ENCODE measurements at places on chromosomes 11 and 22.
A peak's percentile ranks its signal among the peaks of the same experiment; 100 is the strongest.

DNA sequence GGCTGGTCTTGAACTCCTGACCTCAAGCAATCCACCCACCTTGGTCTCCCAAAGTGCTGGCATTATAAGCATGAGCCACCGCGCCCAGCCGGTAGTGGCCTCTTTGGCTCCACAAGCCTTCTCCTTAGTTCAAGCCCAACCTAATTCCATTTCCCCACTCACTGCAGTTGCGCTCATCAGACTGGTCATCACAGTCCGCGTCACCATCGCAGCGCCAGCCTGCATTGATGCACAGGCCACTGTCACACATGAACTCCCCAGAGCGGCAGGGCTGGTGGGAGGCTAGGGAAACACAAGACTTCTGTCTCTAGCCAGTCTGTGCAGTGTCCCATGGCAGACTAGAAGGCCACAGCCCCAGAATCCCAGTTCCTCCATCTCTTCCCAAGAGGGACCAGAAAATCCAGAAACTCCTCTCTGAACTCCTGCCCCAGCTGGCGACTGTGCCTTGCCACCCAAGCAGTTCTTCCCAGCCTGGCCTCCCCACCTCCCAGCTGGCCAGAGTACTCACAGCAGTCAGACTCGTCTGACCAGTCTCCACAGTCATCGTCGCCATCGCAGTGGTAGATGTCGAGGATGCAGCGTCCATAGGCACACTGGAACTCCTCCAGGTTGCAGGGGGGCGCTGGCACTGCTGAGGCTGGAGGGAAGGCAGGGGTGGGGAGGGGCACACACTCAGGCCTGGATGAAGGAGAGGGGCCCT lies 19.8 kb downstream of the LRP4 start:
- no peak for DNase-seq

DNA sequence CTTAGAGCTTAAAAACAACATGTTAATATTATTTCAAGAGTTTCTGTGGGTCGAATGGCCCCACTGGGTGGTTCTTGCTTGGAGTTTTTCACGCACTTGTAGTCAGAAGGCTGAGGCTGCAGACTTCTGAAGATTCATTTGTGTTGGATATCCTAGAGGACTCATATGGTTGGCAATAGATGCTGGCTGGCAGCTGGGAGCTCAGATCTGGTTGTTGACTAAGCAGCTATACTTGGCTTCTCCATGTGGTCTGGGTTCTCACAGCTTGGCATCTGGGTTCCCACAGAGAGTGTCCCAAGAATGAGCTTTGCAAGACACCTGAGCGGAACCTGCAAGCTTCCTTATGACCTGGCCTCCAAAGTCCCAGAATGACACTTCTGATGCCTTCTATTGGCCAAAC lies 163.9 kb upstream of the ZC3H12C start:
- DNase-seq, result no peak

GRCh38 chr11:128422576-128423370 lies 164.6 kb downstream of the ETS1 start:
- no peak for DNase-seq

GRCh38 chr11:114317787-114318137 lies 21.6 kb downstream of the NNMT start:
- DNase-seq, result peak; percentile 57

DNA sequence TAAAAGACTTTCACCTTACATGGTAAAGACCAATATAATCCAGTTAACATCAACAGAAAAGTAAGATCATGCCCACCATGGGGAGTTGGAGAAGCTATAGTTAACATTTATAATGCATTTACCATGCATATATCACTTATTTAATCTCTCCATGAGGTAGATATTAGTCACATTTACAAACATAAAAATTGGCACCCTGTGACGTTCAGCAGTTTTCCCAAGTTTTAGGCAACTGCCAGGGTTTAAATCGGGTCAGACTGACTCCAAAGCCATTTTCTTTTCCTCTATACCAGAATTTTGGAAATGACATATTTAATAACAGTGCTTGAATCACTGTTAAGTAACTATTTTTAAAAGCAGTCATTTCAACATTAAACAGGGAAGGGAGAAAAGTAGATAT lies 266.3 kb downstream of the DDX10 start:
- DNase-seq, result no peak

DNA sequence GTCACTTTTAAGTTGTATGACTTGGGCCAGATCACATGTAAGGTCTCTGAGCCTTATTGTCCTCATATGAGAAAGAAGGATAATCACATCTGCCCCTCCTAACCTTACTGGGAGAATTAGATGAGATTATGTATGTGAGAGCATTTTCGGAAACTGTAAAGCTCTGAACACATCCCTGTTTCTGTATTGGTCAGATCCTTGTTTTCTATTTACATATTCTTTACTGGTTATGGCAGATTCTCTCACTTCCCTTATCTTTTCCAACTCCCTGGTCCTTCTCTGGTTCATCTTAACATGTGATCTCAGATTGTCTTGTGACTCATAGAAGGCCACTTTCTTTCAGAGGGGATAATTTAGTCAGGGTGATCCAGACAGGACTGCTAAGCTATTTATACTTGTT lies 41.8 kb downstream of the CCDC81 start:
- no peak for DNase-seq

DNA sequence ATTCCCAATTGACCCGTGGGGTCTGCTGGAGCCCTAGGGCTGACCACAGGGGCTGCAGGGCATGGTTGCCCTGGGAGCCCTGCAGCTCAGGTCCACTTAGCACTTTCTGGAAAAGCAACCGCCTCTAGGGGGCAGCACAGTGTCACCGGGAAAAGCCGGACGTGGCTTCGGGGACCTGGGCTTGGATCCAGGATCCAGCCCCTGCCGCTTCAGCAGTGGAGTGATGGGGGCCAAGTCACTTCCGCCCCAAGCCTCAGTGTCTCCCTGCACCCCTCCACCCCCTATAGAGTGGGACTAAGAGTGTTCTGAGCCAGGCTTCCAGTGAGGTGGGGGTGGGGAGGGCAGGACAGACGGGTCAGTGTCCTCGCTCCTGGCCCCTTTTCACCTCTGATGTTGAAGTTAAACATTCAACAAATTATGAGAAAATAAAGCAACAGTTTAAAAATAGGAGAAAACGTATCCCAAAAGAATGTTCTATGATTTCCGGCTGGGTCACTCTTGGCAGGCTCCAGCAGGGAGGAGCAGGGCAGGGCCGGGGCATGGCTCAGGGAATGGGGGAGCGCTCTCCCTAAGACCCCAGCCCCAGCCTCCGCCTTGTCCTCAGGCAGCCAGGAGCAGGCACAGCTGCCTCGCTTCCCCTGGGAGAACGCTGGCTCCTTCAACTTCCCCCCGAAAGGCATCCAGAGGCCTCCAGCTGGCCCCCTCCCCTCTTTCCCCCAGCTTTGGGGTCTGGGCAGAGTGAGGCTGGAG lies 96.5 kb upstream of the FGF3 start:
- DNase-seq, result peak; percentile 43

GRCh38 chr11:73167363-73167954 lies 25.3 kb upstream of the FCHSD2 start:
- no peak for DNase-seq

DNA sequence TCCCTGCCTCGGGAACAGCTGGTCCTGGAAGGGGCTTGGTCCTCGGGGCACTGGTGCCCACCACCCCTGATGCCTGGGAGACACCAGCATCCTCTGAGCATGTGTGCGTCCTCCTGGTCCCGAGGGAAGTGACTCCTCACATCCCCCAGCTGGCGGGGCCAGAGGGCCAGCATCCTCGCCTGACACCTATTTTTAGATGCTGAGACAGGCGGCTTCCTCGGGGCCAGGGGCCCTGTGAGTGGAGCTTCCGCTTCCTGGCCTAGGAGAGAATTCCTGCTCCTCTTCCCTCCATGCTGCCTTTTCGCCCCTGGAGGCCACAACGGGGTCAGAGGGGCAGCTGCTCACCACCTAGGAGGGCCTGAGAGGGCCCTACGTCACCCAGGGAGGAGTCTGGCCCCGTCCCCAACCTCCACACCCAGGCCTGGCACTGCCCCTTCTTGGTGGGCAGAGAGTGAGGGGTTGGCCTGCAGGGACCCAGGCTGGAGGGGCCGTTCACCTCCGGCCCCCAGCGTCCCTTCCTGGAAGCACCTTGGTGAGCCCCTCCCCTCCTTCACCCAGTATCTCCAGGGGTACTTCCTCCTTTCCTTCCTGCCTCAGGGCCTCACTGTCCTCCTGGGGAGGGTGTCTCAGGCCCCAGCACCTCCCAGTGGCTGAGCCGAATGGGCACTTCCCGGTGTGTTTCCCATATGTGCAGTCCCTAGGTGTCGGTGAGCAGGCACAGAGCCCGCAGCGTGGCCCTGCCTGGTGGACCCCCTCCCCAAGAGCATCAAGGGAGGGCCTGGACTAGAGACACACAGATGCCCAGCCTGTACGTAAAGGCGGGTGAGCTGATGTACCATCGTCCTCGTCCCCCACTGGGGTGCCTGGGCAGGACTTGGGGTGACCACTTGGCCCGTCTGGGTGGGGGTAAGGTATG lies 6.1 kb downstream of the CD81 start:
- DNase-seq, result no peak

DNA sequence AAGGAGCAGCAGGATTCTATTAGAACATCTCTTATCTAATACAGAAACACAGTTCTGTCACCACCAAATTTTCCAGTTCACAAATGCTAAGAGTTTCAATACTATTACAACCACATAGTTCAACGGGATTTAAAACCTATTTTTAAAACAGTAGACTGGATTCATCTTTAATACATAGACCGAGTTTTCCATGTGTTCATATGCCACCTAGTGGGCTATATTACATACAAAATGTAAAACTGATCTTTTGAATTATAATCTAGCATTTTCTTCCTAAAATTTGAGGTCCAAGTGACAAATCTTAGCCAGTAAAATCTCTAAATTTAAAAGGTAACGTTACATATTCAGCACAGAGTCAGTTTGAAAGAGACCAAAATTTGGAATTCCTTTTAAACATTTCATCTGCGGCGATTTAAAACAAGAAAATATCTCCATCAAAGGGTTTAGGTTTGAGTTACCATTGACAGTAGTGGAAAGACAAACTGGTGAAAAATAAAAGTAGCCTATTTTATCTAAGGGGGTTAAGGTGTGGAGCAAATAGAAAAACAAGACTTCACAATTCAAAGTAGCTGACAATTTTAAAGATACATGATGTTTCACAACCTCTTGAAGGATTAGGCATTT lies 269.3 kb upstream of the MPPED2 start:
- DNase-seq, result no peak

- DNase-seq, result no peak
Observed at GRCh38 chr11:1113405-1114201, 38.9 kb downstream of the MUC2 start.

DNA sequence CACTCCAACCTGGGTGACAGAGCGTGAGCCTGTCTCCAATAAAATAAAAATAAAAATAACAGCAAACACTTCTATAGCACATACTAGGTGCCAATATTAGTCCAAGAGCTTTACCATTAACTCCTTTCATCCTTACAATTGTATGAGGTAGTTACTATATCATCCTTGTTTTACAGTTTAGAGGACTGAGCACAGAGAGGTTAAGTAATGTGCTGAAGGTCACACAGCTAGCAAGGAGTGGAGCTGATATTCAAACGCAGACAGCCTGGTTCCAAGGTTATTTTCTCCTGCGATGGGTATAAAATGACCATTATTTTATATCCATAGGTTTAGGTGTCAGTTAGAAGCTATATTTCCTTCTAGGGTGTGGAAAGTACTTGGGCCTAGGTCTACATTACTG lies 80.7 kb upstream of the LMO1 start:
- DNase-seq, result no peak

DNA sequence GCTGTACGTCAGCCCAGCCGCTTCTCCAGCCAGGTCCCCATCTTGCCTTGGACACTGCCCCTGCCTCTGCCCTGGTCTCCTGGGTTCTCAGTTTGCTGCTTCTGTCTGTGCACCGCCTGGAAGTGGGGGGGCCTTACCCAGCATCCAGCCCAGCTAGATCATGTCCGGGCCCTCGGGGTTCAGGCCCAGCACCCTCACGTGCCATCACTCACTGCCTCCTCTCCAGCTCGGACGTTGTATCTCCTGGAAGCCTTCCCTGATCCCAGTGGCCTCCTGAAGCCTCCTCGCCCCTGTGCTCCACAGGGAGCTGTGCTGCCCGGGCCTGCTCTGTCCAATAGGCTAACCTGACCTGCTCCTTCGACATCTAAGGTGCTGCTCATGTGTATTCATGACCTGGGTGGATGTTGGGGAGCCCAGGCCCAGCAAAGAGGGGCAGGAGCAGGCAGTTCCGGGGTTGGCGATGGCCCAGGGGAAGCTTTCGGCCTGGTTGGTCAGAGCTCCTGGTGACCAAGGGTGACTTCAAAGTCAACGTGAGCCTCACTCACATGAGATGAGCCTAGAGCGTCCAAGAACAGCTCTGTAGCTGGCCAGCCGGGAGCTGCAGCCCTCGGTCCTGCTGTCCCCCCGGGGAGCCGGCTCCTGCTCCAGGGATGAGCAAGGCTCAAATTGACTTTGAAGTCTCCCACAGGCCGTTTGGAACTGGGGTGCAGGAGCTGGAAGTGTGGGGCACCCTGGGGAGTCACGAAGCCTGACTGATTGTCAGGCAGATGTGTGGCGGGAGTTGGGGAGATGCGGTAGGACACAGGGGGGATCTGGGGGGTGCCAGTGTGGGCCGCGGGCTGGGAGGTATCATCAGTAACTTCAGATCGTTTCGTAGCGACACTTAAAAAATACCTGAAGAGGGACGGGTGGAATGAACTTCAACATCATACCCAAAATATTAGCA lies 5.2 kb upstream of the ASCL2 start:
- DNase-seq, result no peak

GRCh38 chr22:19929586-19930550 lies 11.7 kb upstream of the COMT start:
- no peak for DNase-seq

DNA sequence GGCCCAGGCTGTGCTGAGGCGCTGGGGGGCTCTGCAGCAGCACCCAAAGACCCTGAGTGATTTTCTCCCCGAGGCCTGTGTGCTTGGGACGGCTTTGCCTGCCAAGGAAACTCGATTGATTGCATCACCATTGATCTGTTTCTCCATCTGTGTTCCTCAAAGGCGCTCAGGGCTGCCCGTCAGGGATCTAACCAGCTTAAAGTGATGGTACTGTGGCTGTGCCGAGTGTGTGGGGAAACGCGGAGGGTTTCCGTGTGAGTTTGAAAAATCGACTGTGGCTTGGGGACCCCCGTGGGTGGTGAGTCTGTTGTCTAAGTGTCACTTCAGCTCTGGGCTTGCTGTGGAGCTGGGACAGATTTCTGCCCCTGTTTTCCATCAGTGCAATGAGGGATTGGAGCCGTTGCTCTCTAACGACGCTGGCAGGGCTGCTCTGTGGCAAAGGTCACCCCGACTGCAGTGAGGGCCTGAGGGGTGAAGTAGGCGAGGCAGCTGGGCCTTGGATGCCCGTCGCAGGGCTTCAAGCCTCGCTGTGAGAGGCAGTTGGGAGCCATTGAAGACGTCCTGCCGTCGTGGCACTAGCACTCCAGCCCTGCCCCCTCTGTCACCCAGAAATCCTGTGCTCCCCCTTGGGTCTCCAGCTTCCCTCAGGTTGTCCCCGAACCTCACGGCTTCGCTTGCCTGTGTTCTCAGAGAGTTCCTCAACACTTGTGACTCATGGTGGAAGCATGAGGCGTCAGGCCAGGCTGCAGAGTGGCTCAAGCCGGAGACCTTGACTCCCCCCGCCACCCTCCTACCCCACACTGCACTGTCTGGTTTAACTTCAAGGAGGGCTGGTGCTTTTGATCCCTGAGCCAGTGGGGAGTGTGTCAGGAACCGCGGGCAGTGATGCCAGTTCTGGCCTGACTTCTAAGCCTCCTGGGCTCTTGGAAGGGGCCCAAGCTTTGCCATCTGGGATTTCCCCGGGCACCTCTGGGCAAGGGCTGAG lies 21.8 kb downstream of the CACNA1I start:
- DNase-seq, result no peak
